NCI-H460 (cell line): ENCODE measurements at places on chromosomes 7 and 10. TPM values are rescaled to one million over a fixed set of nuclear protein-coding genes. Genes with fewer than 3 reads are reported as not detected.

The PTN gene
- total RNA-seq = 0.12 TPM in 1 of 2 replicates, not detected in the other

The AKR1C3 gene
- total RNA-seq = 818 and 909 TPM in 2 replicates

The NEBL gene
- total RNA-seq = 11.4 and 13.0 TPM in 2 replicates

The INMT gene
- not detected in 2 replicates for total RNA-seq

The GAD2 gene
- total RNA-seq = not detected in 2 replicates

The TMEM26 gene
- total RNA-seq = not detected in 2 replicates

The HOXA4 gene
- total RNA-seq = 0.57 and 0.61 TPM in 2 replicates

The ADCY1 gene
- 1.5 and 2.3 TPM in 2 replicates for total RNA-seq

The MYH16 gene
- total RNA-seq = not detected in 2 replicates

The CFAP46 gene
- 2.1 and 2.7 TPM in 2 replicates for total RNA-seq

The SEMA3A gene
- total RNA-seq = 61.7 and 73.9 TPM in 2 replicates

The CNNM1 gene
- 1.8 and 2.5 TPM in 2 replicates for total RNA-seq

The CYP26C1 gene
- 0.10 and 0.23 TPM in 2 replicates for total RNA-seq

The TMEM213 gene
- total RNA-seq = not detected in 2 replicates

The HOXA9 gene
- 5.1 and 7.8 TPM in 2 replicates for total RNA-seq

The TMEM72 gene
- total RNA-seq = not detected in 2 replicates

The ADAM22 gene
- total RNA-seq = 3.3 and 3.6 TPM in 2 replicates

The IDI2 gene
- not detected in 2 replicates for total RNA-seq

The CRYGN gene
- 0.07 and 0.40 TPM in 2 replicates for total RNA-seq

The SKIDA1 gene
- 1.3 TPM in 2 replicates for total RNA-seq

The ADIRF gene
- total RNA-seq = not detected in 2 replicates

The SFTPA1 gene
- not detected in 2 replicates for total RNA-seq

The FXYD4 gene
- total RNA-seq = 0.50 and 1.8 TPM in 2 replicates
